ENCODE measurements at places on chromosomes 12 and 14.

- DNase-seq: no peak
Observed at GRCh38 chr12:121476477-121476876, 76.6 kb downstream of the RNF34 start.

- no peak for DNase-seq
Observed at GRCh38 chr12:114381177-114381576, 24.8 kb downstream of the TBX5 start.

GRCh38 chr12:5071496-5071895 is 27.8 kb downstream of the KCNA5 start:
- DNase-seq: no peak

DNA sequence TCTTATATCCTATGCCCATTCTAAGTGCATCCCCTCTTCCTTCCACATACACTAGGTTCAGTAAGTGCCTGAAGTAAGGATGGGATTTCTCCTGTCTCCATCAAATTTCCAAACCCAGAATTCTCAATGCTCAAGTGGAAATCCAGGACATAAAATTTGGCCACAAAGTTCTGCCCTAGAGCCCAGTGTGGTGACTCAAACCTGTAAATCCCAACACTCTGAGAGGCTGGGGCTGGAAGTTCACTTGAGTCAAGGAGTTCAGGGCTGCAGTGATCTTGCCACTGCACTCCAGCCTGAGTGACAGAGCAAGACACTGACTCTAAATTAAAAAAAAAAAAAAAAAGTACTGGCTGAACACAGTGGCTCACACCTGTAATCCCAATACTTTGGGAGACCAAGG is 4.5 kb upstream of the ARF3 start:
- DNase-seq: no peak

DNA sequence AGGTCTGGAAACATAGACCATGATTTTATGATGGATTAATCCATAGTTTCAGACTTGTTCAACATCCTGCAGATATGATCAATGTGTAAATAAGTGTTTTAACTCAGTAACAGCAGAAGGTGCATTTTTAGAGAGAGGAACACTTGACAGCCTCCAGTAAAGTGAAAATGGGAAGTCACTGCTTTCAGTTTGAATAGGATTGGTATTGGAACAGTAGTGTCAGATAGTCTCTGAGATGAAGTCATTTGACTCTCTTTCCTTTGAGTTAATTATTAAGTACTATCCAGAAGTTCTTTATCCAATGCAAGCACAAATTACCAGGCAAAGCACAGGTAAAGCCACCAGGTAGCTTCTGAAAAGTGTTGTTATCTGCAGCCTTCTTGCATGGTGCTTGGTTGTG is 14.5 kb upstream of the NAV3 start:
- no peak for DNase-seq

DNA sequence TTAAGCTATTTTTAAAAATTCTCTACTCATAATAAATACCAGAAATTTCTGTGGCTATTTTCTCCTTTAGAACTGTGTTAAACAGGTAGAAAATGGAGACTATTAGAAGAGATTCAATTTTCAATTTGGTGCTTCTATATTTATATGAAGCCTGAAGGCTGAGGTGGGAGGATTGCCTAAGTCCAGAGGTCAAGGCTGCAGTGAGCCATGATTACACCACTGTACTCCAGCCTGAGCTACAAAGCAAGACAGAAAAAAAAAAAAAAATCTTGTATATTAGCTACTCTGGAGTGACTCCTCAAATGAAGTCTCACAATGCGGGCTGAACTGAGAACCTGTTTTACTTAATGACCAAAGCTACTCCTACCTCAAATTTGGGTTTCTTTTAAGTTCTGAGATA is 9.8 kb upstream of the DPF3 start:
- DNase-seq: no peak

DNA sequence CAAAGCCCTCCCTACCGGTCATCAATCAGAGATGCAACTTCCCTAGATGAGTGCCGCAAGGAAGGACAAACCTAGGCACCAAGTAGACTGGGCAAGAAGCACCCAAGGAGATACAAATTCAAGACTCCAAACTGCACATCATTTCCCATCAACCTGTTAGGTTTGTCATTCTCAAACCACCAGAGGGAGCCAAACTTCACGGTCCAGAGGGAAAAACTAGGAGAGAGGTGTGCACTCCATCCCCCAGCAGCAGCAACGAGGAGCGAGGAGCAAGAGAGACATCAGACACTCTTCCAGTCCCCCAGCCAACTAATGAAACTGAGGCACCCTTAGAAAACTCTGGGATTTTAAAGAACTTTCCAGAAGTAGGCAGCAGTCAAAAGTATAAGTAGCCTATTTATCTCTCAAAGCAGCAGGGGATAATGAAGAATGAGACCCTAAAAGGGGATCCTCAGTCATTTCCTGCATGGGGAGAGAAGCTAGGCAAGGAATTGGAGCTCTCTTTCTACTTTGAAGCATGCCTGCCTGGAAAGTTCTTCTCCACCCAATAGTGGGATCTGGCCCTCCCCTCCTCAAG is 37.0 kb upstream of the NT5DC3 start:
- DNase-seq: no peak

GRCh38 chr12:48121522-48121921 is 2.4 kb downstream of the PFKM start:
- DNase-seq: no peak

- no peak for DNase-seq
Observed at GRCh38 chr12:85182699-85183098, 97.3 kb upstream of the ALX1 start.

GRCh38 chr12:2689393-2689792 is 105.4 kb upstream of the FKBP4 start:
- no peak for DNase-seq

- DNase-seq: no peak
Observed at GRCh38 chr12:94817695-94818075, 167.3 kb upstream of the TMCC3 start.

GRCh38 chr12:68326716-68327115 is 5.4 kb downstream of the MDM1 start:
- DNase-seq: no peak

DNA sequence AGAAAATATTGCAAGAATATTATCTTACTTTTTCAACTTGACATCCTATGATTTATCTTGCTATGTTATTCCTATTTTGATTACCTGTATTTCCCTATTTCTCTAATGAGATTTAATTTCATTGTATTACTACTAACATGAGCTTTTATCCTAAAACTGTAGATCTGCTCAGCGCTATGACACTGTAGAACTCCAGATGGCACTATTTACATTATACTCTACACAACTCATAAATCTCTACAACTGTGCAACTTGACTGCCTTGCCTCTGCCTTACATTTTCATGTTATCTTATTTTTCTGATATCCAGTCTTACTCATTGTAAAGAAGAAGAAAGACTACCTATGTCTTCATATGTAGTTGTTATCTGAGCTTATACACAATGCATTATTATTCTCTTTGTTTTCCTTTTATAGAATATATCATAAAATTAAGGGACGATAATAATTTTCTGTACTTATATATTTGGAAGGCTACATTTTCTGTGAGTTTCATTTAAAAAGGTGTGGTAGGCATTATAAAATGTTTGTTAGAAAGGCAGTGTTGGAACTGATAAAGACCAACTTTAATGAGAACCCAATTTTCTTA is 24.1 kb downstream of the NUP37 start:
- DNase-seq: no peak

DNA sequence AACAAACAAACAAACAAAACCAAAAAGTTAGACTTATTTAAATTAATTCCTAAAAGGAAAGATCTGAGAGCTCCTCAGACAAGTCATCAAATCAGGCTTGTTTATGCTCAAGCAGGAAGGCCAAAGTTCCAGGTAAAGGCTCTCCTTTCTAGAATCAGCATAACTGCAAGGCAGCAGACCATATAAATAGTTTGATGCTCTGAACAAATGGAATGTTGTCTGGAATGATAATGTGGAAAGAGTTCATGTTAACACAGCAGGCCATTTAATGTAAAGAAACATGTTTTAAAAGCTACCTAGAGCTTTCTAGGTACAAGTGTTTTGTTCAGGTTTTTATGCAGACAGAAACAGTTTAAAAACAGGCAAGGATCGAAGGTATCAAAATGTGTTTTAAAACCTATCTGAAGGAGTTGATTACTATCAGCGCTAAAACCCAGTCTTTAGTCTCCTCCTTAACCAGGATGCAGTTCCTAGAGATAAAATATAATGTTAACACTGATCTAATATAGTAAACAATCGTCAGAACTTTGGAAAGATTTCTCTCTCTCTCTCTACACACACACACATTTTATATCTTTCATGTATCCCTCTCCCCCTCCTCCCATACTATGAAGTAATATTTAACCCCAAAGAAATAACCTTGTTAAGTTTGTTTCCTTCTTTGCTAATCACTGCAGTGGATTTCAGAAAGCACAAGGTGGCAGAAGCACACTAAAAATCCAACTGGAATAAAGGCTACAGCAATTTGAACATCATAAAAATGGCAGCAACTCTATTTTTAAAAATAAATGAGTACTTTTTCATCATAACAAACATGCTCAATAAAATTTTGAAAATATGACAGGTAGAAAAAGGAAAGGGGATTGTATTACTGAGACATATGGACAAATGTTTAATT is 135.5 kb downstream of the PAWR start:
- DNase-seq: no peak

DNA sequence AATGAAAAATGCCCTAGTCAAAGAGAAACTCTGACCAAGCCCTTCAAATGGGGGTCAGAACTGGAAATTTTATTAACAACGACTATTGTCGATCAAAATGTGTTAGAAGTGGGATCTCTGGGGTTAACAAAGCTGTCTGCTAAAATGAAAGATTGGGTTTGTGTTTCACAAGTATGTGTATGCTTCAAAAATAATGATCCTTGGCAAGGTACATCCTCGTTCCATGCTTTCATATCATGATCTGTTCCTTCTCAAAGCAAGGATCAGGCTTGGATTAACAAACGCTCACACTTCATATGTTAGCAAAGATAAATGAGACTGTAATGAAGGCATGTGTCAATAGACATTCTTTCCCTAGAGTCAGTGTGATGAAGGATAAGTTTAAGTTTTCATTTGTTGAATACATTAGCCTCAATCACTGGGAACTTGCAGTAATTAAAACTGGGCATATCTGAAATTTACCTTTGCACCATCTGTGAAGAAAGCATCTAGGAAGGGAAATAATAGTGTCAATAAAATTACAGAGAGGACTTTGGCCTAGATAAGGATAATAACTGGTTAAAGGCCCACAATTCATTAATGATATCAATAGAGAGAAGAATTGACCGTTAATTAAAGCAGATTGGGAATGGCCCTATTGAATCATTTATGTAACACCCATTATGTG is 91.8 kb downstream of the RIN3 start:
- no peak for DNase-seq
